ENCODE measurements at places on chromosomes 16 and 17.

GRCh38 chr17:67492251-67492740 is 115.2 kb downstream of the PITPNC1 start:
- DNase-seq = no peak

- DNase-seq = no peak
Measured at GRCh38 chr17:36674278-36674650, 72.9 kb downstream of the MRM1 start.

- DNase-seq = no peak
Measured at GRCh38 chr17:50818921-50819657, 16.3 kb upstream of the WFIKKN2 start.

DNA sequence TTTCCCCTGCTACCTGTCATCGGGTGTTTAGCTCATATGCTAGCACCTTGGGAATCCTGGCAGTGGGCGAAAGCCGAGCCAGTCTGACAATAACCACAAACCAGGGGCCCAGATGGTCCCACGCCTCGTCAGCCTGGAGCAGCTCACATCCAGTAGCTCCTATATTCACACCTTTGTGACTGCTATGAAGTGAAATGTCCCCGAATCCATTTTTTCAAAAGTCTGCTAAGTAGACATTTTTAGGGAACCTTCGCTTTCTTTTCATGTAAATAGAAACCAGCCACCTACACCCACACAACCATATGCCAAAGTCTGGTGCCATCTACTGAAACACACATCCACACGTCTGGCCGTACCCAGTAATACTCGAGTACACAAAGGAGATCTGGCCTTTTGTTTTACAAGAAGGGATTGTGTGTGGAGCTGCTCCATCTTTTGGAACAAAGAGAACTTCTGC is 176.8 kb downstream of the SLC39A11 start:
- no peak for DNase-seq

DNA sequence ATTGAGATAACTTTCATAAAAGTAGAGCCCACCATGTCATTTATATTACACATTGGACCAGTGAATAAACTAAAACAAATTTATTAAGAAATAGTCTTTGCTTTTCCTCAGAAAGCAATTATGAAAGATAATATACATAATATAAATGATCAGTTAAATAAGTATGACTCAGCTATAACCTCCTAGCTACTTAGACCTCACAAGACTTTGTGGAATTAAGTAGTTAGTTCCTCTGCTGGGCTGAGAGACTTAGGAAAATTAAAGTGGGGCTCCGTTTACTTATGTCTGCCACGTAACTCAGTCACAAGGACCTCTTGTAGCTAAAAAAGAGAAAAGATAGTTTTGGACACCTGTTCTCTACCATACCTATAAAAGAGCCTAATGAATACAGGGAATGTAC is 76.9 kb downstream of the MRTFB start:
- DNase-seq = no peak

DNA sequence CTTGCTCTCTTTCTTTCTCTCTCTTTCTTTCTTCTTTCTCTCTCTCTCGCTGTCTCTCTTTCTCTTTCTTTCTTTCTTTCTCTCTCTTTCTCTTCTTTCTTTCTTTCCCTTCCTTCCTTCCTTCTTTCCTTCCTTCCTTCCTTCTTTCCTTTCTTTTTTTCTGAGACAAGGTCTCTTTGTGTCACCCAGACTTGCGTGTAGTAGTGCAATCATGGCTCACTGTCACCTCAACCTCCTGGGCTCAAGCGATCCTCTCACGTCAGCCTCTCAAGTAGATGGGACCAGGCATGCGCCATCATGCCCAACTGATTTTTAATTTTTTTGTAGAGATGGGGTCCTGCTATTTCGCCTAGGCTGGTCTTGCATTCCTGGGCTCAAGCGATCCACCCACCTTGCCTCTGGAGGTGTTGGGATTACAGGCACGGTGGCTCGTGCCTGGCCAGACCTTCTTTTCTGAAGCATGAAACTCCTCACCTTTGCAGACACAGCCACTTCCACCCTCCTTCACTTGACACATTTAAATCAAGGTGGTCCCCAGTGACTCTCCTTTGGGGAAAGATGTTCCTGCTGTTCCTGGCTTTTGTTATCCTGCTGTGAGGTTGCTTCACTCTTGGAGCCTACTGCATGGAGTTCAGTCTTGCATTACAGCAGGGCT is 26.8 kb upstream of the NKD1 start:
- no peak for DNase-seq

GRCh38 chr16:89506113-89506504 is 2.1 kb upstream of the SPG7 start:
- DNase-seq = no peak

DNA sequence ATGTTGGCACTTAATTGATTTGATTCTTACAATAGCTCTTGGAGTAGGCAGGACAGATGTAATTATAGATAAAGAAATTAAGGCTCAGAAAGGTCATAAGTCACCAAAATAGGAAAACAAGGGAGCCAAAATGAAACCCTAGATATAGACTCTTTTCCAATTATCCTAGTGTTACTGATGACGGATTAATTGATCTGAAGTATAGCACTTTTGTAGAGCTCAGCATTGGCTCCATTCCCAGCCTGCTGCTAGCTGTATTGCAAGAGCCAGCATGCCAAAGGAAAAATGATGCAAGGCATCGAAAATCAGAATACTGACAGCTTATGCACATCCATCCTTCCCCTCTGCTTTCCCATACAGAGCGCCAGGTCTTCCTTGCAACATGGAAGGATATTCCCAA is 21.6 kb upstream of the RASL10B start:
- no peak for DNase-seq
